Esophagus squamous epithelium (tissue), 5 donors: ENCODE measurements at places on chromosomes 5 and 9.

- DNase-seq: no peak
- no peak overlapping the region for H3K27ac ChIP-seq
- no peaks in the 10 kb centered on the region for H3K27me3 ChIP-seq
- no peaks in the 10 kb centered on the region for H3K36me3 ChIP-seq
- no peaks in the 10 kb centered on the region for H3K4me1 ChIP-seq
- H3K4me3 ChIP-seq: no peak overlapping the region
Observed at GRCh38 chr9:2403701-2404100, 217.9 kb upstream of the VLDLR start.

- no peak for DNase-seq
- no peaks in the 10 kb centered on the region for H3K27me3 ChIP-seq
- H3K4me3 ChIP-seq: peak overlapping the region; percentile 6
Observed at GRCh38 chr5:132420706-132421272, 51.3 kb downstream of the SLC22A5 start.

- no peak for DNase-seq
- H3K27ac ChIP-seq: no peak overlapping the region
- H3K4me3 ChIP-seq: no peak overlapping the region
- no peaks in the 10 kb centered on the region for H3K4me1 ChIP-seq
- H3K36me3 ChIP-seq: no peaks in the 10 kb centered on the region
- H3K27me3 ChIP-seq: no peaks in the 10 kb centered on the region
Observed at GRCh38 chr5:169805527-169805934, 168.5 kb downstream of the DOCK2 start.

- H3K36me3 ChIP-seq: no peaks in the 10 kb centered on the region
- peak overlapping the region; percentile 60 for H3K4me3 ChIP-seq
- no peaks in the 10 kb centered on the region for H3K27me3 ChIP-seq
- DNase-seq: no peak
- peaks cover 28% of the 10 kb centered on the region for H3K4me1 ChIP-seq
Observed at GRCh38 chr9:83956086-83956435, 24.0 kb downstream of the HNRNPK start.

DNA sequence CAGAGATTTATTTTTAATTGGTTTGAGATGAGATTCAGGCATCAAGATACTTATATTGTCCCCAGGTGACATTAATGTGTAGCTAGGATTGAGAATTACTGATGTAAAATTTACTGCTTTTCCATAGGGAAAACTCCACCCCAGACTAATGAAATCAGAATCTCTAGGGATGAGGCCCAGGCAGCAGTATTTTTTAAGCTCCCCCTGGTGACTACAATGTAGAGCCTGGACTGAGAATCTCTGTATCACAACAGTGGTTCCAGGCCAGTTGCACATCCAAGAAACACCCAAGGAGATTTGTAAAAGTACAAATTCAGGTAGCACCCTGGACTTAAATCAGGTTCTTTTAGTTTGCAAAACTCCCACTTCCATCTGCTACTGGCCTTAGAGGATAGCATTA lies 185.7 kb downstream of the MARCHF11 start:
- no peaks in the 10 kb centered on the region for H3K36me3 ChIP-seq
- peaks cover 5% of the 10 kb centered on the region for H3K4me1 ChIP-seq
- no peak overlapping the region for H3K4me3 ChIP-seq
- DNase-seq: no peak
- H3K27me3 ChIP-seq: no peaks in the 10 kb centered on the region

DNA sequence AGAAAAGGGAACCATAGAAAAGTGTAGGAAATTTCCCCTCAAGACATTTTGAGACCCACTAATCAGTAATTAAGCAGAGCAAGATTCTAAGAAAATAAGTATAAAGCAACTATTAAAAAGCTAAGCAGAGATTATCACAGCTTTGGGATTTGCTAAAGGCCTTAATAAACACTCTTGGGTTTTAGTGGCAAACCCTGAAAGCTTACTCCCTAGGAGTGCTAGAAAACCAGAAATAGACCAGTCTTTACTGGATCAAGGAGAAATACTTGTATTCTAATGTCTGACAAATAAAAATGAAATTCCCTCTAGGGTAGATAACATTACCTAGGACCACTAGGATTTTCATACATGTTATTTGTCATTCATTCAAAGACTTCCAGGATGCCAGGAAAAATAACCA lies 510.8 kb downstream of the SPATA31D1 start:
- no peak overlapping the region for H3K4me3 ChIP-seq
- no peak for DNase-seq
- H3K36me3 ChIP-seq: no peaks in the 10 kb centered on the region
- H3K4me1 ChIP-seq: no peaks in the 10 kb centered on the region

DNA sequence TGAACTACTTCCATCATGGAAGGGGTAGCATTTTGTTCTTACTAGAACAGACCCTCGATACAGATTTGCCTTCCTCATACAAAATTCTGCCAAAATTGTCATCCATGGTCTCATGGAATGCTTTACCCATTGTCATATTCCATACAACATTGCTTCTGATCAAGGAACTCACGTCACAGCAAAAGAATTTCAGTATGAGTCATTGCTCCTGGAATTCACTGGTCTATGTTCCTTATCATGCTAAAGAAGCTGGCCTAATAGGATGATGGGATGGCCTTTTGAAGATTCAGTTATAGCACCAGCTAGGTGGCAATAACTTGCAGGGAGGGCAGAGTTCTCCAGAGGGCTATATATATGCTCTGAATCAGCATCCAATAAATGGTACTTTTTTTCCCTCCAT lies 18.2 kb upstream of the FNIP1 start:
- no peak overlapping the region for H3K4me3 ChIP-seq
- no peaks in the 10 kb centered on the region for H3K36me3 ChIP-seq
- H3K27me3 ChIP-seq: no peaks in the 10 kb centered on the region
- no peak for DNase-seq
- H3K27ac ChIP-seq: no peak overlapping the region
- no peaks in the 10 kb centered on the region for H3K4me1 ChIP-seq

DNA sequence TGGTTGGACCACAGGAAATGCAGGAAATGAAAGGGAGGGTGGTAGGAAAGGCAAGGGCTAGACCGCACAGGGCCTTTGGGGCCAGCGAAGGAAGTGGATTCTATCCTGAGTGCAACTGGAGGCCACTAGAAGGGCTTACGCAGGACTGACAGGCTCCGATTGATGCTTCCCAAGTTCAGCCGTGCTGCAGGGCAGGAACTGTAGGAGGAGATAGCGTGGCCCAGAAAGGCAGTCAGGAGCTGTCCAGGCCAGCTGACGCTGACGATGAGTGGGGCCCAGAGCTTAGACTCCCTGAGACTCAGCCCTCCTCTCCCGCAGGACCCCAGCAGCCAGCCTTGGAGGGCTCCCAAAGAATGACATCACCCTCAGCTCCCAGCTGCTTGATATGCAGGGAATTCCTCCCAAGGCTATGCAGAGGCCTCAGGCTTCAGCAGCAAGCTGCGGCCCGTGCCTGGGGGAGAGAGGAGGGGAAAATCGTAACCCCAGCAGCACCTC lies 48.8 kb downstream of the KCNIP1 start:
- H3K27ac ChIP-seq: peak overlapping the region; percentile 21
- no peak for DNase-seq
- H3K4me3 ChIP-seq: no peak overlapping the region
- H3K4me1 ChIP-seq: peaks cover 5% of the 10 kb centered on the region

GRCh38 chr5:136054142-136055019 lies 25.6 kb downstream of the TGFBI start:
- H3K4me3 ChIP-seq: no peak overlapping the region
- peaks cover 15% of the 10 kb centered on the region for H3K4me1 ChIP-seq
- H3K27me3 ChIP-seq: no peaks in the 10 kb centered on the region
- DNase-seq: no peak
- H3K36me3 ChIP-seq: no peaks in the 10 kb centered on the region

DNA sequence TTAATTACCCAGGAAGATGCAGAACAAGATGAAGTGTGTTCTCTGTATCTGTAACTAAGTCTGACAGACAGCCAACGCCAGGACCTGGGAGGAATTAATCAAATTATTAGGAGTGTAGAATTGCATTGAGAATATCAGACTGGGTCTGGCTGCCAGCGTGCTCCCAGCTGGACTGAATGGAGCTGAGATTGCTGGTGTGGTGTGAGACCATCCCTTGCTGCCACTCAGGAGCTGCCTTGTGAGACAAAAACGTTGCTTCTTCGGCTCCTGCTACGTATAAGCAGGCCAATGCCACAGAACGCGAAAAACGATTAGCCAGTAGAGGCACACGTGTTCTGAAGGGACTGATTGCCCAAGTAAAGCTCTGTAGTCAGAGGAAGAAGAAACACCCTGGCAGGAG lies 66.8 kb downstream of the AMBP start:
- DNase-seq: no peak
- H3K4me3 ChIP-seq: no peak overlapping the region
- H3K27me3 ChIP-seq: no peaks in the 10 kb centered on the region
- no peaks in the 10 kb centered on the region for H3K4me1 ChIP-seq

DNA sequence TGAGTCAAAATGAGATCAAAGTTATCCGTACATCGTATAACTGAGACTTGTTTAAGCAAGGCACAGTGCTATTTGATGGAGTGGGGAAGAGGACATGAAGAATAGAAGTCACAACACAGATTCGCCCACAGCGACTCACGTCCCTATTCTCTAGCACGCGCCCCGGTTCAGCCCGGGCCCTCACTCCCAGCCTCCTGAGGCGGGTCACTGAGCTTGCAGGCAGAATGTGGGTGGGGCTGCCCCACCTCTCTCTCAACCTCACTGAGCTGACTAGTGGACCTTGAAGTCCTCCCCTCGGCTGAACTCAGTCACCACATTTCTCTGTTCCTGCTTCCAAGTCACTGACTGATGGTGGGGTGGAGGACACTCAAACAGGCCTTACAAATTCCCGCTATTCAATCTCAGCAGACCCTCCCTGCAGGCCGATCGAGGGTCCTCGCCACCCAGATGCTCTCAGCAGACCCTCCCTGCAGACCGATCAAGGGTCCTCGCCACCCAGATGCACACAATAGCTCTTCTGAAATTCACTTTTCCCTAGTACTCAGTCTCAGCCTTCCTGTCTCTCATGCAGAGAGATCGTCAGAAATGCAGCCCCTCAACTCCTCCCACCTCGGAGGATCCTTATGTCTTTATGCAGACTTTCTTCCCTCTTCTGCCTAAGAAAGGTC lies 12.9 kb downstream of the GLDC start:
- H3K4me1 ChIP-seq: peaks cover 18% of the 10 kb centered on the region
- H3K36me3 ChIP-seq: no peaks in the 10 kb centered on the region
- H3K27ac ChIP-seq: no peak overlapping the region
- no peaks in the 10 kb centered on the region for H3K27me3 ChIP-seq

GRCh38 chr9:88663771-88664419 lies 128.9 kb downstream of the NXNL2 start:
- no peaks in the 10 kb centered on the region for H3K36me3 ChIP-seq
- H3K4me1 ChIP-seq: no peaks in the 10 kb centered on the region
- H3K27me3 ChIP-seq: no peaks in the 10 kb centered on the region
- H3K27ac ChIP-seq: no peak overlapping the region

DNA sequence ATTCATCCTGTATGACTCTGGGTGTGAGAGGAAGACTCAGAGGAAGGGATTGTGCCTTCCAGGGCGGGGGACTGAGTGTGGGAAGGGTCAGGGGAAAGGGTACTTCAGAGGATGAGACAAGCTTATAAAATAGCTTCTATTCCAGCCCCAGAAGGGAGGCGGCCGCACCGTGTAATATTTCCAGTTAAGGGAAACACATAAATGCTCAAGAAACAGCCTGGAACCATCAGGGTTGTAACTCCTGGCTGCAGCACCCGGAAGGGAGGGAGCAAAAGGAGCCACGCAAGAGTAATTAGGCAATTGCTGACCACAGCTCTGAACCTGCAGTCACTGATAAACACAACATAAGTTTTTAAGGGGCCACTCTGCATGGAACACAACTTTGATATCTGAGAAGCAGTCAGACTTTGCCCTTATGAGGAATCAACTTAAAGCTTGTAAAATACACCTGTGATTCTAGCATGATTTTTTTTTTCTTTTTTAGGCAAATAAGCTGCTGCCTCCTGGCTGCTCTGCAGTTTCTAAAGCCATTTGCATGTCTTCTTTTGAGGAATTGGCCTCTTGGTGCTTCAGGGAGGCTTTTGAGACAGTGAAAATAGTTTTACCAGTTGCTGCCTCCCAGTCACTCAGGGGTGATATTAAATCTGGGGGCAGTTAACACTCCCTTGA lies 382.7 kb downstream of the ENC1 start:
- peak; percentile 7 for DNase-seq
- no peak overlapping the region for H3K4me3 ChIP-seq
- H3K4me1 ChIP-seq: no peaks in the 10 kb centered on the region

- H3K27me3 ChIP-seq: no peaks in the 10 kb centered on the region
- H3K4me3 ChIP-seq: no peak overlapping the region
- no peak overlapping the region for H3K27ac ChIP-seq
- no peaks in the 10 kb centered on the region for H3K36me3 ChIP-seq
- no peaks in the 10 kb centered on the region for H3K4me1 ChIP-seq
Observed at GRCh38 chr5:121819682-121820261, 31.9 kb upstream of the FTMT start.

- no peak overlapping the region for H3K27ac ChIP-seq
- no peak overlapping the region for H3K4me3 ChIP-seq
- no peaks in the 10 kb centered on the region for H3K27me3 ChIP-seq
- H3K4me1 ChIP-seq: no peaks in the 10 kb centered on the region
- DNase-seq: no peak
Observed at GRCh38 chr9:33908749-33909148, 91.8 kb downstream of the UBE2R2 start.

DNA sequence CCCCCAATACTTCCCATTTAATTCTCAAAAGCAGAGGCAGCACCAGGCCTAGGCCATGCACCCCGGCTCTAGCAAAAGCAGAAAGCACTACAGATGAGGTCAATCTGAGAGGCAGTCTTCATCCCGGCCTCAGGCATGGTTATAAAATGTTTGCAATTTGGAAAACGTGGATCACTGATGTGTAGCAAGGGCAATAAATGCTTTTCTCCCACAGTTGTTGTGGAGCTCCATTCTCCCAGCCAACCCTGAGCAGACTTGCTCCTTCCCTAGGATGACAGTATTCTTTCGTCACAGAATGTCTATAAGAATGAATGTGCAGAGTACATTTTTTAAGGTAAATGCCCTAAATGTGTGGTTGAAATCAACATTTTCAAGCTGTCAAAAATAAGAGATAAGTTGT lies 157.3 kb upstream of the DAPK1 start:
- DNase-seq: no peak
- H3K27me3 ChIP-seq: no peaks in the 10 kb centered on the region
- H3K27ac ChIP-seq: no peak overlapping the region
- H3K4me1 ChIP-seq: peaks cover 5% of the 10 kb centered on the region
- no peak overlapping the region for H3K4me3 ChIP-seq

DNA sequence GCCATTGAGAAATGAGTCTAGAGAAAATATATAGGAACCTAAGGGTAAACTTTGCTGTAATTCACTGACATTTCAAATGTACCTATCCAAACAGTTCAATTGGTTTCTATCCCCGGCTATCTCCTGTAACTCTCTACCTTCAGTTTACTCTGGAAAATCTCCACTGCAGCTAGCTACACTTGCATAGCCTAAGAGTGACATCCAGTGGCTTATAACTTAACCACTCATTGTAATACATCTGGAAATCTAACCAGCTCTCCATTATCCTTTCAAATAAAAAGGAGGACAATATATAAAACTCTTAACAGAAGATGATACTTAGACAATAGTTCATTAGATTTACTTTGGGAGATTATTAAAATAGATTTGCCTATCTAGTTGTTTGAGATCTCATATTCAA lies 35.3 kb upstream of the SPDL1 start:
- no peaks in the 10 kb centered on the region for H3K27me3 ChIP-seq
- H3K4me1 ChIP-seq: no peaks in the 10 kb centered on the region
- no peak overlapping the region for H3K27ac ChIP-seq
- H3K4me3 ChIP-seq: no peak overlapping the region
- no peaks in the 10 kb centered on the region for H3K36me3 ChIP-seq

GRCh38 chr5:159915904-159916840 lies at the start of gene ADRA1B:
TSS of gene ADRA1B (plus strand) at chr5:159916482. CDS start at chr5:159916906, 424 bp downstream.
- H3K27me3 ChIP-seq: peaks cover 70% of the 10 kb centered on the region
- peaks cover 45% of the 10 kb centered on the region for H3K4me1 ChIP-seq
- DNase-seq: no peak
- no peaks in the 10 kb centered on the region for H3K36me3 ChIP-seq
- no peak within 1 kb of the TSS for H3K27ac ChIP-seq
- H3K4me3 ChIP-seq: peak within 1 kb of the TSS; percentile 67
